ENCODE measurements at places on chromosomes 5 and 9. TPM values are rescaled to one million over a fixed set of nuclear protein-coding genes. Genes with fewer than 3 reads are reported as not detected.

GRCh38 chr5:67971971-67972821, 243.4 kb upstream of the PIK3R1 start:
- no peak for DNase-seq

Gene EQTN
- not detected for polyA plus RNA-seq

Gene FGFR4
- polyA plus RNA-seq: 9.7 TPM

Gene ECSCR
- polyA plus RNA-seq: 10.5 TPM

DNA sequence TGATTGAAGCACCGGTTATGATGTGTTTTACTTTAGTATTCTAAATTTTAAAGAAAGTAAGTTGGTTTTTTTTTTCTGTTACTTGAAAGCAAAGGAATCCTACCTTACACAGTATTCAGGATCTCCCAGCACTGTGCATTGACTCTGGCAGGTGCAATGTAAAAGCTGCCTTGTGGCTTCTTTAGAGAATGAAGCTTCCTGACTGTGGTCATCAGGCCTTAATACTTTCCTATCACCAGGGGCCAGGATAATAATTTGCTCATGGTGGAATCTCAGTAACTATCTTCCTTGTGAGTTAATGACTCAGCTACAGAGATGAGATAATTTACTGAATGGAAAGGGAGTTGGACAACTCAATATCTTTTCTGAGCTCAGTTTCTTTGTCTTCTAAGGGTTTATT, 435.5 kb upstream of the ZNF608 start:
- DNase-seq: no peak

- DNase-seq: peak; percentile 88
Observed at GRCh38 chr9:133460405-133461175, 812 bp downstream of the CACFD1 start.

GRCh38 chr9:123771690-123772089, 158.2 kb downstream of the DENND1A start:
- DNase-seq: peak; percentile 16

- DNase-seq: peak; percentile 12
Observed at GRCh38 chr9:110710420-110710819, 41.8 kb downstream of the MUSK start.

- no peak for DNase-seq
Observed at GRCh38 chr5:67459253-67459652, 262.7 kb upstream of the CD180 start.

DNA sequence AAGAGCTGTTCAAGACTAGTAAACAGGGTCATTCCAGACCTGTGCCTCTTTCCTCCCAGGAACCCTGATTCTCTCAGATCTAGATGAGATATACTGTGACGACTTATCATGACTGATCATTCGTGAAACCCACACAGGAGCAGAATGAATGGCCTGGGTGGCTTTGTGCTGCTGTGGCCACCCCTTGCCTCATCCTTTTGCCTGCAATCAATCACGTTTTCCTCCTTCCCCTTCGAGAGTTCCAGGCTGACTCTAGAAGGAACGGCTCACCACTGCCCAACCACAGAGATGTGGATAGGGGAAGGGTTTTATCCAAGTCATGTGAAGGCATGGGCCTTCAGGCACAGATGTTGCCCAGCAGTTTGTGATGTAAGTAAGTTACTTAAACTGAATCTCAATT, 5.8 kb downstream of the ANXA6 start:
- no peak for DNase-seq

Measured in small intestine (tissue), 16 donors.